ENCODE measurements at places on chromosomes 4 and X. TPM values are rescaled to one million over a fixed set of nuclear protein-coding genes. Genes with fewer than 3 reads are reported as not detected.

GYG2 gene
- polyA plus RNA-seq, result 58.4 TPM

ANK2 gene
- polyA plus RNA-seq, result 48.2 TPM

WAS gene
- polyA plus RNA-seq, result 1.7 TPM

TECRL gene
- 570 TPM for polyA plus RNA-seq

Measured in cardiac muscle cell (in vitro differentiated cells and primary cell).